Pancreas (tissue), 10 donors: ENCODE measurements at places on chromosomes 12 and 14.

- no peaks in the 10 kb centered on the region for H3K27me3 ChIP-seq
- H3K27ac ChIP-seq, result no peak overlapping the region
- no peaks in the 10 kb centered on the region for H3K36me3 ChIP-seq
- H3K4me3 ChIP-seq, result no peak overlapping the region
- DNase-seq, result no peak
- H3K4me1 ChIP-seq, result no peaks in the 10 kb centered on the region
These were observed 169.1 kb upstream of the PRMT8 start for GRCh38 chr12:3321881-3322280.

- DNase-seq, result peak; percentile 54
- H3K27me3 ChIP-seq, result no peaks in the 10 kb centered on the region
- no peaks in the 10 kb centered on the region for H3K36me3 ChIP-seq
- peak overlapping the region; percentile 52 for H3K27ac ChIP-seq
- H3K4me3 ChIP-seq, result no peak overlapping the region
These were observed 19.3 kb downstream of the BRF1 start for GRCh38 chr14:105281371-105282097.

GRCh38 chr12:57632073-57632957 lies 686 bp downstream of the B4GALNT1 start:
- no peak for DNase-seq
- H3K4me1 ChIP-seq, result peaks cover 5% of the 10 kb centered on the region
- no peaks in the 10 kb centered on the region for H3K36me3 ChIP-seq
- no peak overlapping the region for H3K27ac ChIP-seq

DNA sequence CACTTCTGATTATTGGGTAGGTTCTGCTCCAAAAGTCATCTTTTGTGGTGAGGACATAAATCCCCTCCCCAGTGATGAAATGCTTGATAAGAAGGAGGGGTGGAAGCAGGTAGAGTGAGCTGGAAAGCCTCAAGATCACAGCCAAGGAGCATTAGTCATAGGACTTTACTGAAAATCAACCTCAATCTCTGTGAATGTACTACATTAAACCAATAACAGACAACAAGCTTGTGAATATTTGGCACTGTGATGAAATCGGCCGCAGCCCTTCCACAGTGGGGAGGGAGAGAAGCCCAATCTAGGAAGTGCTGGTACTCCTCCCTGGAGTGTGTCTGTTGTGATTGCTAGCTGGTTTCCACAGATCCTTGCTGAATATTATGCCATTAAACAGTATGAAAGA lies 41.2 kb upstream of the PTCSC3 start:
- no peaks in the 10 kb centered on the region for H3K4me1 ChIP-seq
- no peak for DNase-seq
- H3K27ac ChIP-seq, result no peak overlapping the region
- H3K36me3 ChIP-seq, result no peaks in the 10 kb centered on the region

DNA sequence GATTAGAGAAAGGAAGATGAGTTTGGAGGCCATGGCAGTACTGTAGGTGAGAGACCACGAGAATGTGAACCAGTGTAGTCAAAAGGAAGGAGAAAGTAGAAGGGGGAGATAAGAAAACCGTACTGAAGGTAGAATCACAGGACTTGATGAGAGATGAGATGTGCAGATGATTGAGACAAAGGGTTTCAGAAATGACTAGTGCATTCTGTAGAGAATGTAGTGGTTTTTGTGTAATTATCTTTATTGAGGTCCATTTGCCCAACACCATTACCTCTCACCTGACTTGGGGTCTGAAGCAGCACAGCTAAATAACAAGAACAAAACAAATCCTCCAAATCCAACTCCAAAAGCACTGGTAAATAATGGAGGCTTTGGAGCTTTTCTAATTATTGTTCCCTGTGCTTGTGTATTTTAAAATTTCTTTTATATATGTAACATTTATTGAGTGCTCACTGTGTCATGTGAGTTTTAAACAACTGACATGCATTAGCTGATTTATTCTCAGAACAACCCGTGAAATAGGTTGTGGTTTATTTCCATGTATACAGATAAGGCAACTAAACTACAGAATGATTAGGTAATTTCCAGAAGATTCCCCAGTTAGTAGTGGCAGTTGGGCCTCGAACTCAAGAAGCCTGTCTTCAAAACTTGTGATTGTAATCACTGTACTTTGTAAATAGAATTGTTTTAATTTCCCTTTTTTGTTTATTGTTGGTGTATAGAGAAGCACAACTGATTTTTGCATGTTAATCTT lies 390.0 kb downstream of the AEBP2 start:
- no peaks in the 10 kb centered on the region for H3K27me3 ChIP-seq
- no peak overlapping the region for H3K4me3 ChIP-seq
- DNase-seq, result no peak
- no peaks in the 10 kb centered on the region for H3K36me3 ChIP-seq
- no peak overlapping the region for H3K27ac ChIP-seq

DNA sequence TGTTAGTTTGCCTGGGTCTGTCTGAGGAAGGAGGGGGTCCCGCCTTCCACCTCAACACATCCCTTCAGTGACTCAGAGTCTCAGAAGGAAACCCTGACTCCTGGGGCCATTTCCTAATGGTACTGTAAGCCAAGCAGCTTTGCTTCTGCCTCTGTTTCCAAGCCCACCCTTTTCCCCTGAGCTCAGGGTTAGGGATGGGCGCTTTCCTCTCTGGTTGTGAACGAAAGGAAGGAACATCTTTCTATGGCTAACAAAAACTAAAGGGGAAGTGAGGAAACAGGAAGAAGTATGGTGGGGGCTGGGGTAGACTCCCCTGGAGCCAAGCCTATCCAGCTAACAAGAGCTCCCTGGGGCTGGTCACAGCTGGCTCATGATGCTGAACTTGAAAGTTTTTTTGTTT lies 11.6 kb upstream of the UNC119B start:
- no peak overlapping the region for H3K27ac ChIP-seq
- H3K4me3 ChIP-seq, result no peak overlapping the region
- no peaks in the 10 kb centered on the region for H3K27me3 ChIP-seq
- no peaks in the 10 kb centered on the region for H3K4me1 ChIP-seq
- H3K36me3 ChIP-seq, result no peaks in the 10 kb centered on the region
- no peak for DNase-seq
